Activated CD8-positive, alpha-beta memory T cell treated with anti-CD3 and anti-CD28 coated beads for 4 hours (primary cell): ENCODE measurements at places on chromosomes 3 and 15.

- no peak for DNase-seq
These were observed 2.6 kb downstream of the PPM1M start for GRCh38 chr3:52248165-52248541.

DNA sequence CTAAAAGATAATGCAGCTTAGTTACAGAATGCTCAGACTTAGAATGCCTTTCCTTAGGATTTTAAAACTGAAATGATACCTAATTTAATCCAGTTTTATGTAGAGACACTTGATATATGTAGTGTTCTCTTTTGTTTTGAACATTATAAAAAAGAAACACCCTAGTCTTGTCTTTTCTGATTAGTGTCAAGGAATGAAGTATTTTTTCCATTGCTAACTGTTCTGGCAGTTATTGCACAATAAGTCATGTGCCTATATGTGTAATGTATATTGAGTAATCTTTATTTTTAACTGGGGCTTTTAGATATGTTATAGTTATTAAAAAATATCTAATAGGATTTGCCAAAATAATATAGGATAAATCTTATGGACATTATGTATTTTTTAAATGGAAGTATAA lies 4.5 kb downstream of the ARL8B start:
- DNase-seq = no peak

- no peak for DNase-seq
These were observed 15.0 kb downstream of the DNAH1 start for GRCh38 chr3:52331091-52331490.

GRCh38 chr3:31166249-31166885 lies 271.9 kb upstream of the GADL1 start:
- DNase-seq = no peak
